Natural killer cell (primary cell): ENCODE measurements at places on chromosomes 7 and 10. TPM values are rescaled to one million over a fixed set of nuclear protein-coding genes. Genes with fewer than 3 reads are reported as not detected.

DNA sequence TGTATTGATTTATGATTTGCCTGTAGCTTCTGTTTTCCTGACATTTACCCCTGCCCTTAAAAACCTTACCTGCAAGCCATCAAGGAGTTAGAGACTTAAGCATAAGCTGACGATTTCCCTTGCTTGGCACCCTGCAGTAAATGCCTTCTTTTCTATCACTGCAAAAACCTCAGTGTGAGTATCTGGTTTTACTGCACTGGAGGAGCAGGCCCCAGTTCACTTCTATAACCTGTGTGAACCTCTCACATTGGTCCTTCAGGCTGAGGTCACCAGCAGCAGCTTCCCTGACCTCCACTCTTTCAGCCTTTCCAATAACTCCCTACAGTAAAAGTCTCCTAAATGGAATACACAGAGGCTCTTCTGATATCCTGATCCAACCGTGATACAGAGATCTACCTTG is 30.5 kb downstream of the NUP42 start:
- H3K4me1 ChIP-seq: no peaks in the 10 kb centered on the region
- no peaks in the 10 kb centered on the region for H3K36me3 ChIP-seq
- no peaks in the 10 kb centered on the region for H3K27me3 ChIP-seq
- H3K27ac ChIP-seq: no peak overlapping the region

- peaks cover 67% of the 10 kb centered on the region for H3K4me1 ChIP-seq
- H3K27me3 ChIP-seq: no peaks in the 10 kb centered on the region
- DNase-seq: peak; percentile 73
- H3K27ac ChIP-seq: peak overlapping the region; percentile 16
- no peak overlapping the region for H3K4me3 ChIP-seq
- H3K36me3 ChIP-seq: peaks cover 24% of the 10 kb centered on the region
These were observed 17.6 kb downstream of the DNAJB12 start for GRCh38 chr10:72337039-72337629.

DNA sequence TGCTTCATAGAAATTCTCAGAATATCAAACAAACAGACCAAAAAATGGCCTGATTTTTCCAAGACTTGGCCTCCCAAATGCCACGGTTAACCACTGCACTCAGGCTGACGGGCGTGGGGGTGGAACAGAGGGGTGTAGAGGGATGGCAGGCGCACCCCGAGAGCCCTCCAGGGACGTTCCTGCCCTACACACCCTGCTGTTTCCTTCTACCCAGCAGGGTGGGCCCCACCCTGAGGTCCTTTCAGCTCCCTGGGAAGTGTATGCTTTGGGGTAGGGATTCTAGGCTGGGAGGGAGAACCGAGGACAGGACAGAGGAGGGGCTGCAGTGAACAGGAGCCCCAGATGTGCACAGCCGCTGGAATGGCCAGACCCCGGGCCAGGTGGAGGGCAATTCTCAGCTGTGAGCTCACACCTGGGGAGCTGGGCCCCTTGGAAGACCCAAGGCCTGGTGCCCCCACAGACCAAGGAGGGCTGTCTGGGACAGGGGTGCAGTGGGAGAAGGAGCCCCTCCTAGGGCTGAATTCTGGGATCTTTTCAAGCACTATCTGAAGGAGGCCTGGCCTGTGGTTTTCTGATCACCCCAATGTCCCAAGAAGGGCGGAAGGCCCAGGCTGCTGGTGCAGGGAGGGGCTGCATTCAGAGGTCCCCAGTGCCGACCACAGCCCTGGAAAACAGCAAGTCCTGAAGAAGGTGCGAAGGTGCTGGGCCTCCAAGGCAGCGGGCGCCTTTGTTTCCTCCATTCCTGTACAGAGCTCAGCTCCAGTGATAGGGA is 32.9 kb upstream of the INPP5A start:
- H3K27me3 ChIP-seq: no peaks in the 10 kb centered on the region
- no peak overlapping the region for H3K27ac ChIP-seq
- no peaks in the 10 kb centered on the region for H3K36me3 ChIP-seq
- no peak overlapping the region for H3K4me3 ChIP-seq
- DNase-seq: no peak

Gene ZWINT
- 3.8 TPM for total RNA-seq

GRCh38 chr7:1990001-1990670 is 242.6 kb downstream of the MAD1L1 start:
- no peak overlapping the region for H3K4me3 ChIP-seq
- H3K27me3 ChIP-seq: no peaks in the 10 kb centered on the region
- peaks cover 36% of the 10 kb centered on the region for H3K4me1 ChIP-seq
- H3K27ac ChIP-seq: no peak overlapping the region
- DNase-seq: no peak

DNA sequence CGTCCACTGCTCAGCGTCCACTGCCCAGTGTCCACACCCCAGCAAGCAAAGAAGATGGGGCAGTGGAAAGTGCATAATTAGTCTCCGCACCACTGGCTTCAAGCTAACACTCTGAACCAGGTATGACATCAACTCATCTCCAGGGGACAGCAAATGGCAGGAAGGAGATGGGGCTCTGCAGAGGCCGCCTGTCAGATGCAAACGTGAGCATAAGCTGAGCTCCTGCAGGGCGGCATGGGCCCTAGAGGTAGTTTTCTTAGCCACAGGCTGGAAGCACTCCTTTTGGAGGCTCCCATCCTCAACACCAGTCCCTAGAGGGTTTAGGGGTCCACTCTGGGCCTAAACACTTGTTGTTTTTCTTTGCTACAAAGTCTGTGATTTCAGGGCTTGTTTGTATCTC is 335.8 kb upstream of the MKI67 start:
- H3K27ac ChIP-seq: no peak overlapping the region
- H3K4me1 ChIP-seq: no peaks in the 10 kb centered on the region
- no peak overlapping the region for H3K4me3 ChIP-seq
- no peaks in the 10 kb centered on the region for H3K27me3 ChIP-seq

- no peak overlapping the region for H3K4me3 ChIP-seq
- H3K36me3 ChIP-seq: no peaks in the 10 kb centered on the region
- H3K4me1 ChIP-seq: no peaks in the 10 kb centered on the region
- H3K27me3 ChIP-seq: no peaks in the 10 kb centered on the region
These were observed 83.1 kb upstream of the SEMA3A start for GRCh38 chr7:84277628-84278224.

Gene PLA2G12B
- total RNA-seq: not detected

Gene EPDR1
- total RNA-seq: 1.4 TPM

DNA sequence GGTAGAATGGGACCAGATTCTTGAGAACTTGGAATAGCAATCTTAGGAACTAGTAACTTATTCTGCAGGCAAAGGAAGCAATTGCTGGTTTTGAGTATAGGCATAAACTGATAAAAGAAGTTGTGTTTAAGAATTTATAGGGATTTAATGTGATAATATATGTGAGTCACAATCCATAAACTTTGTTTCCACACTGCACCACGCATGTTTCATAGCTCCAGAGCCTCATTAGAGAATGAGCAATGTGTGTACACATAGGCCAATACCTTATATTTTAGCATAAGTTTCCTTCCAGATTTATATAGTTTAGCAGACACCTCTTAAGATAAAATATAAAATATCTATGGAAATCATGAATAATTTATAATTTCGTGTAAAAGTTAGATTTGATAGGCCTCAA is 175.5 kb upstream of the SEMA3A start:
- H3K27me3 ChIP-seq: no peaks in the 10 kb centered on the region
- no peaks in the 10 kb centered on the region for H3K4me1 ChIP-seq
- no peak overlapping the region for H3K27ac ChIP-seq
- H3K4me3 ChIP-seq: no peak overlapping the region

Gene MTURN
- total RNA-seq: 37.3 TPM

DNA sequence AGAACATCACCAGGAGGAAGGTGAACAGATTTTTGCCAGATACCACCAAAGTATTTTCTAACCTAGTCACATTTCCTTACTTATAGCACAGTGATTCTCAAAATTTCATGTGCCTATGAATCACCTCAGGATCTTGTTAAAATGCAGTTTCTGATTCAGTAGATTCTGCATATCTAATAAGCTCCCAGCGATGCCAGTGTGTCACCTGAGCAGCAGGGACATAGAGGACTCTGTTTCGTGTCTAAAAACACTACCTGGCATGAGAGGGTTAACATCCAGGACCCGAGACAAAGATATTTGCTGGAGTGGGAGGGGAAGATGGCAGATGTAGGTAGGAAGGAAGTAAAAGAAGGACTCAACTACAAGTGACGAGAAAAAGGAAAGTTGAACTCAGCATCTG is 252.1 kb upstream of the KMT2E start:
- H3K27me3 ChIP-seq: no peaks in the 10 kb centered on the region
- no peak for DNase-seq
- no peak overlapping the region for H3K4me3 ChIP-seq
- no peaks in the 10 kb centered on the region for H3K36me3 ChIP-seq

GRCh38 chr7:66576646-66577045 is 52.0 kb upstream of the KCTD7 start:
- no peak overlapping the region for H3K27ac ChIP-seq
- no peaks in the 10 kb centered on the region for H3K27me3 ChIP-seq
- H3K4me1 ChIP-seq: no peaks in the 10 kb centered on the region
- H3K36me3 ChIP-seq: peaks cover 31% of the 10 kb centered on the region
- DNase-seq: no peak

Gene CCL26
- total RNA-seq: not detected

- no peaks in the 10 kb centered on the region for H3K4me1 ChIP-seq
- no peak overlapping the region for H3K27ac ChIP-seq
- H3K27me3 ChIP-seq: no peaks in the 10 kb centered on the region
- no peak overlapping the region for H3K4me3 ChIP-seq
- no peak for DNase-seq
- H3K36me3 ChIP-seq: no peaks in the 10 kb centered on the region
These were observed 76.4 kb downstream of the RUNDC3B start for GRCh38 chr7:87704590-87704989.

DNA sequence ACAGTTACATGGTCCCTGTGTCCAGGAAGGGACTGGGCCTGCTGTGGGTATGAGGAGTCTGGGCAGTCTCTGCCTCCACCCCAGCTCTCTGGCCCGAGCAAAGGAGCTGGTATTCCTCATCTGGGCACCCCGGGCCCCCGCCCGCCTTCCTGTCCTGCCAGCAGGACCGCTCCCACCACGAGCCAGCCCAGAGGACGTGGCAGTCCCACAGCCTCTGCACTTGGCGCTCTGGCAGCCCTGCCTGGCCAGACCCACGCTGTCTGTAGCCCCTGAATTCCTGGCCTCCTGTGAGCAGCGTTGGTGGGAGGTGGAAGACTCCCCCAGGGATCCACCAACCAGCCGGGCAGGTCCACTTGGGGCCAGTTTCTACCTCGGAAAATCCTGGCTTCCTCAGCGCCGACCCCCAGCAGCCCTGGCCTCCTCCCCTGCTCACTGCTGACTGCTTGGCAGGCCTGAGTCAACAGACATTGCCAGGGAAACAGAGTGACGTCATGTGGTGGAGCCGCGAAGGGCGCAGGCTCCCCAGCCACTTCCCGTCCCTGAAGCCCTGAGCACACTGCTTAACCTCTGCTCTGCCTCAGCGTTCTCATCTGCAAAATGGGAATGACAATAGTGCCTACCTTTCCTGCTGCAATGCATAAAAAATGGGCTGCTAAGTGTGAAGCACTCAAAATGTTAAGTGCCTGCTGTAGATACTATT is 21.6 kb upstream of the LIMK1 start:
- peak overlapping the region; percentile 21 for H3K4me3 ChIP-seq
- peaks cover 21% of the 10 kb centered on the region for H3K4me1 ChIP-seq
- no peaks in the 10 kb centered on the region for H3K36me3 ChIP-seq
- H3K27ac ChIP-seq: peak overlapping the region; percentile 91
- H3K27me3 ChIP-seq: no peaks in the 10 kb centered on the region
- DNase-seq: peak; percentile 86

DNA sequence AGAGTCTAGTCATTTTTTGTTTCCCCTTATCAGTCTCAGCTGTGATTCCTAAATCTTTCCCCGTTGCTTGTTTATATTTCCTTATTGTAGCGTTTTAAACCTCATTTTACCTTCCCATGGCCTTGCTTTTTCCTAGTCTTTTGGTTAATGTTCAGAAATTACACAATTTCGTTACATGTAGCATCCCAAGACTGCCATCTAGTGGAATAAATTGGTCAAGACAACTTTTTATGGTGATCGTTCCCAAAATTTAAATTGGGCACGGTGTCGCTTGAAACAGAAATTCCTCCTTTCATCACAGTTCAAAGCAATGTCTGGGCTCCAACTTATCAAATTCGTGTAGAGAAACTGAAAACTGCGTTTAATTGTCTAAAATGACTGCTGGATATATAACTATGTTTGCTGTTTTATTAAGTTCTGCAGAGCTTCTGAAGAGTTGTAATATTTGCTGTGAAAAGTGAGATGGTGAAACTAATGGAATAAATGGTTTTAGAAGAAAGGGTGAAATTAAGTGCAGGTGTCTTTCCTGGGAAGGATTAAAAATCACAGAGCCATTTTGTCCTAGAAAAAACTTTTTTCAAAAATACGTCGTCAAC is 370.2 kb downstream of the PHF14 start:
- no peak overlapping the region for H3K4me3 ChIP-seq
- no peak for DNase-seq
- H3K27me3 ChIP-seq: no peaks in the 10 kb centered on the region

DNA sequence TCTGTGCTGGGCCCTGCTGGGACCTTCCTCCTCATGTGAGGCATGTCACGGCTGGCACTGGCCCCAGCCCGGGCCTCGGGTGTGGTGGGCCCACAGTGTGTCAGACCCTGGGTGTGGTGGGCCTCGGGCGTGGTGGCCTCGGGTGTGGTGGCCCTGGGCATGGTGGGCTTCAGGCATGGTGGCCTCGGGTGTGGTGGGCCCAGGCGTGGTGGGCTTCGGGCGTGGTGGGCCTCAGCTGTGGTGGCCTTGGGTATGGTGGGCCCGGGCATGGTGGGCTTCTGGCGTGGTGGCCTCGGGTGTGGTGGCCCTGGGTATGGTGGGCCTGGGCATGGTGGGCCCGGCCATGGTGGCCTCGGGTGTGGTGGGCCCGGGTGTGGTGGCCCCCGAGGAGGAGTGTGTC is 40.4 kb downstream of the NKX6-2 start:
- H3K4me3 ChIP-seq: no peak overlapping the region
- peaks cover 2% of the 10 kb centered on the region for H3K36me3 ChIP-seq
- no peak overlapping the region for H3K27ac ChIP-seq
- no peaks in the 10 kb centered on the region for H3K4me1 ChIP-seq
- H3K27me3 ChIP-seq: no peaks in the 10 kb centered on the region
- DNase-seq: no peak

GRCh38 chr7:149823631-149824199 is 14.5 kb upstream of the ZNF862 start:
- H3K27me3 ChIP-seq: no peaks in the 10 kb centered on the region
- no peaks in the 10 kb centered on the region for H3K36me3 ChIP-seq
- DNase-seq: no peak
- no peak overlapping the region for H3K27ac ChIP-seq

GRCh38 chr7:148987751-148988512 is 40.4 kb downstream of the PDIA4 start:
- H3K36me3 ChIP-seq: no peaks in the 10 kb centered on the region
- no peaks in the 10 kb centered on the region for H3K27me3 ChIP-seq
- peak overlapping the region; percentile 68 for H3K4me3 ChIP-seq

DNA sequence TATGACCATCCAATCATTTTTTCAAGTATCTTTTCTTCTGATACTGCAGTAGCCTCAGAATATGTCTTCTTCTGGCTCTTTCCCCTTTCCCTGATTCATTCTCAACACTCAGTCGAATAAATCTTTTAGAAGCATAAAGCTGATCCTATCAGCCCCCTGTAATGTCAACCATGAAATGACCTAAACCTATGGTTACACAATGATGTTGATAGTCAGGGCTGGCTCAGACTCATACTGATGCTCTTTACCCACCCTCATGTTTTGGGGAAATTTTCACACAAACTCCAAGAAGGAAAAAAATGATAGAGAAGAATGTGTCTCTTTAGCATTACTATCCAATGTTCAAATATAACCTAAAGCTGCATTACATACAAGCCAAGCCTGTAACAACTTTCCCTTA is 76.0 kb downstream of the AASS start:
- no peak for DNase-seq
- H3K4me3 ChIP-seq: no peak overlapping the region
- no peak overlapping the region for H3K27ac ChIP-seq

Gene NUTM2A
- 1.5 TPM for total RNA-seq
